Kidney (tissue), 22 donors: ENCODE measurements at places on chromosomes 7 and 10.

GRCh38 chr7:157472311-157473050, 135.7 kb downstream of the DNAJB6 start:
- DNase-seq = no peak

GRCh38 chr7:157016352-157017041, 6.0 kb upstream of the MNX1 start:
- peak; percentile 46 for DNase-seq

DNA sequence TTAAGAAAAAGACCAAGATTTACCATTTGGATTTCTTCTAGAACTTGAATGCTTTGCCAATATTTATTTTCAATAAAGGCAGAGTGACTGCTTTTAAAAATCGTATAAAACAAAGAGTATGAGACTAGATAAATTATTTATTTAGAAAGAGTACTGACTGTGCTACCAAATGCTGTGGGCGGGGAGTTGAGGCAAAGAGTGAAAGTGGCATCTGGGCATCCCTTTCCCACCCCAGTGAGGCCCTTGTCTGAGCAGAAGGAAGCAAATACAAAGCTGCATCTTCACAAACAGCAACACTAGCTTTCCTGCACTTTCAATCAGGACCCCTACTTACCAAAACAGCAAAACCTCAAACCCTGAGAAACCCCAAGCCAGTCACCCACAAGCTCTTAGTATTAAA, 34.9 kb downstream of the ITGB1 start:
- DNase-seq = no peak

DNA sequence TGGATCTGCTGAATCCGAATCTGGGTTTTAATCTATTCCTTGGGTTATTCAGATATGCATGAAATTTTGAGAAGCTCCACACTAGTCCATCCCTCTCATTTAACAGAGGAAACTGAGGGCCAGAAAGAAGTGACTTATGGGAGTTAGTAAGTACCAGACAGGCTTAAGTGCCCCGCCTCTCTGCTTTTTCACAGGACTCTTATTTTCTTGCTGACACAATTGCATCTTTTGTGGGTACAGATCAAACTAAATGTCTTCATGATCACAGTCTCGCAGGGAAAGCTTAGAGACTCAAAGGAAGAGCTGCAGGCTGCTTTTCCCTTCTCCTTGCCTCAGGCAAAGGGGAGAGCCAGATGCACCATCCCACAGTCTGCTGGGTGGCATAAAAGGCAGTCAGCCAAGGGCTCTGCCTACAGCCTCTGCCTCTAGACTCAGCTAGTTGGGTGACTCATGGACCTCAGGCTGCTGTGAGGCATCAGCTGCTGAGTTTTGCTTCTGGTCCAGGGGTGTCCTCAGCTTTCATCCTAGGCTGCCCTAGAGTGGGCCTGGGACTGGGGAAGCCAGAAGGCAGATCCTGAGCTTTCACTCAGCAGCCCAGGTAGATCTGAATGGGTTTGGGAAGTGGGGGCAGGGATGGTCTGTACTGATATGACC, 11.6 kb downstream of the GOLGA7B start:
- no peak for DNase-seq

GRCh38 chr10:114917927-114918672, 19.9 kb upstream of the TRUB1 start:
- no peak for DNase-seq

- peak; percentile 92 for DNase-seq
Observed at GRCh38 chr10:102449321-102450123, 1.8 kb downstream of the C10orf95 start.

DNA sequence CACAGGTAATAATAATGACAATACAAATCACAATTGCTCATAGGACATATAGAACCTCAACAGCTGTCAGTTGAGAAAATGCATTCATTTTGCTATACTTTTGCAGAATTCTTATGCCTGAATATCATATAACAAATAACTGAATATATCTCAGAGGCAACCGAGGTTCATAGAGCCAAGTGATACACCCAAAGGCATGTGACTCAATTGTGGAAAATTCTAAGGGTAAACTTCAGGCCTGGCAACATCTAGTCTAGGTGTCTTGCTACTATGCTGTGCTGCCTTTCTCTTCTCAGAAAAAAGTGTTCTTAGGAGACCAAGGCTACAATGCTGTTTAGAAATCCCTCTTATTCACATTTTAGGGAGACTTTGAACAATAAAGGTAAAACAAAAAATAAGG, 270.7 kb downstream of the BAMBI start:
- DNase-seq = no peak

DNA sequence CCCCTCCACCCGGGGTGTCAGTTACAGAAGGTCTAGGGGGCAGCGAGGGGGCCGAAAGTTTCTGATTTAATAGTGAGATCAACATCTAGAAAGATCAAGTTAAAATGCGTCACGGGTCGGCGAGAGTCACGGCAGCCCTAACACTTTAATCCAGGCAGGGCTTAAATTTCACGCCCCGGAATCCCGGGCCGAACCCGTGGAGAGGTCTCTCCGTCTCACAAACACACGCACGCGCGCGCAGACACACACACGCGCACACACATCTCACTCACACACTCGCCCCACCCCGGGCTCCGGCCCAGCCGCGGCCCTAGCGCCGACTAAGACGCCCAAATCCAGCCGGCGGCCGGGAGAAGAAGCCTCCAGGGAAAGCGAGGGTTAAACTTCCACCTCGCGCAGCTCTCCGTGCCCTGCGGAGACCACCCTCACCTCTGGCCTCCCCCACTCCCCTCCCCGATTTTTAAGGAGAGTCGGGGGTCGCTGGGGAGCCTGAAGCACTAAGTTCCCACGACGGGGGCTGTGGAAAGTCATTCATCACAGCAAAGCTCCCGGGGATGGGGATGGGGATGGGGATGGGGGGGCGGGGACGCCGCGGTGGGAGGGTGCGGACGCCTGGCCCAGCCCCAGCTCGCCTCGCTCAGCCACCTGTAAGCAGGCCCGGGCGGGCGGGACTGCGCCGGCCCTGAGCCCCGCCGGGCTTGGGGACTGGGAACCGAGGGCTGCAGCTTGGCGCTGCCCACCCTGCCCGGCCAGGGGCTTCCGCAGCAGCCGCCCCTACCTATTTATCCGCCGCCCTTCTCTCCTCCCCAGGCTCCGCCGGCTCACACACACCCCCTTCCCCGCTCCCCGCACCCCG, 1.6 kb downstream of the PDGFA start:
- peak; percentile 81 for DNase-seq

DNA sequence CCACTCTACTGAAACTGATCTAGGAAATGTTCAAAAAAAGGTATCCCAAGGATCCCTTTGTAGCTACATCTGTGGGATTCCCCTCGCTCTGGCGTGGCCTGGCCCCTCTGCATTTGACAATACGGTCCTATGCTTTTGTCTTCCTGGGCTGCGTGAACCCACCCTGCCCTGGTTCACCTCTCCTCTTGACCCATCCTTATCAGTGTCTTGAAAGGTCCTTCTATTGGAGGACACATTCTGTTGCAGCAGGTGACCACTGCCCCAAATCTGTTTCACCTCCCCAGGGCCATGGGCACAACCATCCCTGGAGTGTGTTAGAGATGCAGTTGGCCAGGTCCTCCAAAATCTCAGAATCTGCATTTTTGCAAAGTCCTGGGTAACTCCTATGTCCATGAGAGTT, 100.8 kb downstream of the EGFR start:
- DNase-seq = no peak

DNA sequence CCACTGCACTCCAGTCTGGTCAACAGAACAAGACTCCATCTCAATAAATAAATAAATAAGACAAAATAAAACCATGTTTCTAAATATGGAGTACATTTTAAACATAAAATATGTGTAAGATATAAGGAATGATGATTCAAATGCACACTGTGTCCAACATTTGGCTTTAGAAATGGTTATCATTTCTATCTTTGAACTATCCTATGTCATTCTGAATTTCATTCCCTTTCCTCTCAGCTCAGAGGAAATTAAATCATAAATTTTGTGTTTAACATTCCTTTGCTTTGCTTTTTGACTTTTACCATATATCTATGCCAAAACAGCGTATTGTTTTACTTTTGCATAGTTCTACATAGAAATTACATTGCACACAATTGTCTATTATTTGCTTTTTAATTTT, 130.9 kb downstream of the GNAT3 start:
- no peak for DNase-seq
